ENCODE measurements at places on chromosomes 16 and 17.

- no peak for DNase-seq
These were observed 32.8 kb downstream of the TMEM186 start for GRCh38 chr16:8764525-8765250.

DNA sequence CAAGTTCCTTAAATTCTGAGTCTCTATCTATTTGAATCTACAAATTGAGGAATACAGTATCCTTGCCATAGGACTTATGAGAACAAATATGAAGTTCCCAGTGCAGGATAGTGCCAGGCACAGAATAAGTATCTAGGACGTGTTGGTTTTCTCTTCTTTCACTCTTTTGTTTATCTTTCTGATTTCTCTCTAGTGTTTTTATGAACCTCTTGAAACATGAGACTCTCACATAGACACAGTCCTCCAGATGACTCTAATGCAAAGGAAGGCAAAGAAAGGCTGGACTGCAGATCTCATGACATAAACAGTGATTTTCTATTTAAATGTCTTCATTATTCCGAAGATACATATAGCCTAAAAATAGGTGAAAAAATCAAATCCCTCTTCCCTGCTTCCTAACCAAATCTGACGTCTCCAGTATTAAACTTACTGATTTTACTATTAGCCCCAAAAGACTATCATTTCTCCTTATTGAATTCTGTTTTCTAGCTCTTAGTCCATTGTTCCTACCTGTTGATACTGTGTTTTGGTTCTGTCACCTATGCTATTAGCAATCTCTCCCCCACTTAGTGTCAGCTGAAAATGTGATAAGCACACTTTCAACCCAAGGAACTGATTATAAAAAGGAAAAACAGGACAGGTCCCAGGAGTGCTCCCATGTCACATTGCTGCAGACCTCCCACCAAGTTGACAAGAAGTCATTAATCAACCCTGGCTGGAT is 24.9 kb upstream of the ADAMTS18 start:
- DNase-seq = no peak

DNA sequence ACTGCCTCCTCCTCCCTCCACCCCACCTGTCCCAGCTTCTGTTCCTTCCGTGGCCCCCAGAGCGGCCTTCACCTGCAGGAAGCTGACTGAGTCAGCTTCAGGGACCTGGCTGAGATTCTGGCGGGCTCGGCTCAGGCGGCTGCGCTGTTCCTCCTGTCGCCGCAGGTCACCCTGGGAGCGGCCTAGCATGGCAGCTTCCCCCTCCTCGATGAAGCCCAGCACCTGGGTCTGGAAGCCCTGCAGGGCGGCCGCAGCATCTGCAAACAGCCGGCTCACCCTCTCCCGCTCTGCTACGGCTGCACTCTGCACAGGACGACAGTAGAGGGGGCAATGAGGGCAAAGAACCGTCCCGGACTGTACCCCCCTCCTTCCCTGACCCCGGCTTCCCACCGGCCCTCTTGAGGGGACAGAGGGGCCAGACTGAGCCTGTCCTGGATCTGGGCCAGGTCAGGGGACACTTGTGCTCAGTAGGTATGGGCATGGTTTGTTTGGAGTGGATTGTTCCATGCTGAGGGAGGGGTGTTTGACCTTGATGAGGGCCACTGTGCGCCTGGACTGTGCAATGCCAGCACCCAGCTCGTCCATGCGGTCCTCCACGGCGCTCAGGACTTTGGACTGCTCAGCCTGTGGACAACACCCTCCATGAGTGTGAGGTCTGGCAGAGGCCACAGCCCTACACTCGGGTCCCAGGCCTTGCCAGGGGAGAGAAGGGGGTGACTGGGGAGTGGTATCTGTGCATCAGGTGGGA is 2.0 kb downstream of the TRIM47 start:
- DNase-seq = no peak

- no peak for DNase-seq
These were observed 55.1 kb downstream of the STXBP4 start for GRCh38 chr17:55023626-55024025.
